Thyroid gland (tissue), 4 donors: ENCODE measurements at places on chromosomes 16 and 17. TPM values are rescaled to one million over a fixed set of nuclear protein-coding genes. Genes with fewer than 3 reads are reported as not detected.

DNA sequence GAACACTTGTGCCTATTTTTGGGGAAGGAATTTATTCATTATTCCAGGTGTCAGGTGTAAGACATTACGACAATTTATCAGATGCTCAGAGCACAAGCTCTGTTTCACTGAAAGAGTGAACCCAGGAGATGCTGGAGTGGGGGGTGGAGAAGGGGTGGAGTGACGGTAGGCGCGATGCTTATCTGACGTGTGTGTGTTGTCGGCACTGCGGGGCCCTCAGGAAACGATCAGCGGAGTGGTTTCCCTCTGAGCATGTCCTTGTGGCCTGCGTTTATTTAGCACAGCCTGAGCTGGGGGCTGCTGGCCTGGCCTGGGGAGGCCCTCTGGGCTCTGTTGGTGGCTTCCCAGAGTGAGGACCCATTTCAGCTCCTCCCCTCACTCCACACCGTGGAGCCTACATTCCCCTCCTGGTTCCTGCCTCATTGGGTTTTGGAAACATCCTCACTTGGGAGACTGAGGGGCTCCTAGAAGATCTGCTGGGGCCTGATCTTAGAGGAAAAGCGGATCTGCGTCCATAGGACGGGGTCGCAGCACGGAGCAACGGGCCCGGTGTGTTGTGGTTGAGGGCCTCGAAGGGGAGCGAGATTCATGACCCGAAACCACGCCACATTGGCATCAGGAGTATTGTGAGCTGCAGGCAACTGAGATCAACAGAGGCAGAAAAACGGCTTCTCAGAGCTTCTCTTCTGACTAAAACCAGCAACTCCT, 19.0 kb upstream of the GNG13 start:
- DNase-seq = no peak
- H3K27me3 ChIP-seq = peaks cover 10% of the 10 kb centered on the region
- no peak overlapping the region for H3K4me3 ChIP-seq
- no peaks in the 10 kb centered on the region for H3K4me1 ChIP-seq
- no peaks in the 10 kb centered on the region for H3K36me3 ChIP-seq

DNA sequence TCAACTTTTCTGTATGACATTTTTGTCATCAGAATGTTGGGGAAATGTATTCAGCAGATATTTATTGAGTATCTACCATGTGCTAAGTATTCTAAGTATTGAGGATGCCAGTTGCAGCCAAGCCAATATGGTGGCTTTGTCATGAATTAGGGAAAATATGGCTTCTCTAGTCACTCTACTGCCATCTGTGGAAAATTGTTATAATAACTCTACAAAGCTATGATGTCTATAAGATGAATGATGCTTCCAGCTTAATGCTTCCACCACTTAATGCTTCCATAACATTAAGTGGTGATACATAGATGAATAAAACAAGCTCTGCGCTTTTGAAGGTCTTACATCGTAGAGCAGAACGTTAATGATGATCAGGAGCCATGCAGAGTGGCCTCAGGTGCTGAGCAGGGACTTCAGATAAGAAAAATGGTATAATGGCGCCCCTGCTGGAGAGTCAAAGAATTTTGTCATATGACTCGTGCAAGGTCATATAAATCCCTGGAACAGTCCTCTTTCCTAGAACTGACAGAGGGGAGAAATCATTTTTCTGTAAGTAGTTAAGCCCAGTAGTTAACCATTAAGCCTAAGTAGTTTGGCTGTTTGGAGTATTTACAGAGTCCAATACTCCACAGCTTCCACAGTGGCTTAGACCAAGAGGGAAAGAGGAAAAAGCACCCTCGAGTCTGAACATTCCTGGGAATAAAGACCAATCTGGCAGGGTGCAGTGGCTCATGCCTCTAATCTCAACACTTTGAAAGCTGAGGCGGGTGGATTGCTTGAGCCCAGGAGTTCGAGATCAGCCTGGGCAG, 2.7 kb upstream of the TMIGD1 start:
- peak; percentile 15 for DNase-seq
- no peaks in the 10 kb centered on the region for H3K27me3 ChIP-seq
- no peaks in the 10 kb centered on the region for H3K4me1 ChIP-seq
- no peak overlapping the region for H3K27ac ChIP-seq

Gene CIITA
- total RNA-seq = 14.3 TPM

Gene MGAT5B
- 0.73 TPM for total RNA-seq

DNA sequence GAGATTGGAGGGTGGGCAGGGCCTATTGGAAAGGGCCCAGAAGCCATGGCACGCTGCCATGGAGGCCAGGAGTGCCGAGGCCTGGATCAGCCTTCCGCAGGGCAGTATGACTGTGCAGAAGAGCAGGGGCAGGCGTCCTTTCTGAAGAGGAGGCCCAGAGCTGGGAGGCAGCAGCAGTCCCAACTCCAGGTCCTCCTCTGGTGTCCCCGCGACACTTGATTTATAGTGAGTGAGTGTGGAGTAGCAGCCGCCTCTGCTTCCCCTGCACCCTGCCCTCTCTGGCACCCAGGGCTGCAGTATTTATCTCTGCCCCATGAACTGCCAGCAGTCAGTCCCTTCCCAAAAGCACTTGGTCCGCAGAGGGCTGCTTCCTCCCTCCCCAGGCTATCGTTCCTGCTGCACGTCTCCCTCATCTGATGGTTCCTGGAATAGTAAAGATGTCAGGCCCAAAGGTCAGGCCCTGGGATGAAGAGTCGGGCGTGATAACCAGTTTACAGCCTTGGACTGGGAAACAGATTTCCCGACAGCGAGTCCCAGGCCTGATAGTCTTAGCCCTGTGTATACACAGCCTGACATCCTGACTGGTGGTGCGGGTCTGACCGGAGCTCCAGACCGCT, 32.9 kb downstream of the PGS1 start:
- no peaks in the 10 kb centered on the region for H3K27me3 ChIP-seq
- no peak for DNase-seq
- H3K4me1 ChIP-seq = peaks cover 55% of the 10 kb centered on the region
- H3K27ac ChIP-seq = no peak overlapping the region
- H3K4me3 ChIP-seq = no peak overlapping the region

GRCh38 chr17:22570144-22570845, 878.0 kb downstream of the KCNJ18 start:
- no peaks in the 10 kb centered on the region for H3K27me3 ChIP-seq
- no peak overlapping the region for H3K4me3 ChIP-seq
- no peak overlapping the region for H3K27ac ChIP-seq
- H3K36me3 ChIP-seq = no peaks in the 10 kb centered on the region
- H3K4me1 ChIP-seq = no peaks in the 10 kb centered on the region

DNA sequence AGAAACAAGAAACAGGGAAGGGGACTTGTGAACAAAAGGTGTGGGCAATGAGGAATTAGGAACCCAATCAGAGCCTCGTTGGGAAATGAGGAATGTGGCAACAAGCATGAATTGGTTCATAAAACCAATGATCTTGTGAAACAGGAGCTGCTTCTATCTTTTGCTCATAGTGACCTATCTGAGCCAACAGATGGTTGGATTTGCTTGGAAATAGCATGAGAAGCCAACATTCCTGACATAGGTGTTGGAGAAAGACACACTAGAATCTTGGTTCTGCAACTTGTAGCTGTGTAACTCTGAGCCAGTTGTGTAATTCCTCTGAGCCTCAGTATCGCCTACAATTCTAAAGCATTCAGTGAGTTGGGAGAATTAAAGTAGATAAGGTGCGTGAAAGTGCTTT, 251.9 kb upstream of the AXIN2 start:
- H3K36me3 ChIP-seq = no peaks in the 10 kb centered on the region
- peaks cover 9% of the 10 kb centered on the region for H3K4me1 ChIP-seq
- no peak for DNase-seq

GRCh38 chr16:75042426-75043174, 43.8 kb downstream of the ZNRF1 start:
- H3K36me3 ChIP-seq = no peaks in the 10 kb centered on the region
- no peak for DNase-seq
- no peak overlapping the region for H3K4me3 ChIP-seq

DNA sequence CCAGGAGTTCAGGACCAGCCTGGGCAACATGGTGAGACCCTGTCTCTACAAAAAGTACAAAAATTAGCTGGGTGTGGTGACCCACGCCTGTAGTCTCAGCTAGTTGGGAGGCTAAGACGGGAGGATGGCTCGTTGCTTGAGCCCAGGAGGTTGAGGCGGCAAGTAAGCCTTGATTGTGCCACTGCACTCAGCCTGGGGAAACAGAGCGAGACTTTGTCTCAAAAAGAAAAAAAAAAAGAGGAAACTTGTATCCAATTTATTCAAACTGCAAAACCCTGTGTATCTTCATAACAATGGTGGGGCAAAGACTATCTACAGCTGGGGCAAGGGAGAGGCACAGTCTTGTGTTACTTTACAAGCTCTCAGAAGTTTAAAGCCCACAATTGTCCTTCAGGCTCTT, 21.5 kb downstream of the GRB7 start:
- no peaks in the 10 kb centered on the region for H3K4me1 ChIP-seq
- H3K27ac ChIP-seq = no peak overlapping the region
- H3K36me3 ChIP-seq = no peaks in the 10 kb centered on the region
- no peak overlapping the region for H3K4me3 ChIP-seq
- no peaks in the 10 kb centered on the region for H3K27me3 ChIP-seq
- DNase-seq = no peak

Gene CHD9NB
- total RNA-seq = 0.63 TPM

- peak; percentile 61 for DNase-seq
- H3K36me3 ChIP-seq = no peaks in the 10 kb centered on the region
- peak within 1 kb of the TSS; percentile 87 for H3K27ac ChIP-seq
- peak within 1 kb of the TSS; percentile 40 for H3K4me3 ChIP-seq
- no peaks in the 10 kb centered on the region for H3K4me1 ChIP-seq
- H3K27me3 ChIP-seq = no peaks in the 10 kb centered on the region
These were observed at the start of gene USP43 for GRCh38 chr17:9644910-9645751. Gene USP43 (plus strand): TSS chr17:9645517. CDS start chr17:9645633, 116 bp downstream.

DNA sequence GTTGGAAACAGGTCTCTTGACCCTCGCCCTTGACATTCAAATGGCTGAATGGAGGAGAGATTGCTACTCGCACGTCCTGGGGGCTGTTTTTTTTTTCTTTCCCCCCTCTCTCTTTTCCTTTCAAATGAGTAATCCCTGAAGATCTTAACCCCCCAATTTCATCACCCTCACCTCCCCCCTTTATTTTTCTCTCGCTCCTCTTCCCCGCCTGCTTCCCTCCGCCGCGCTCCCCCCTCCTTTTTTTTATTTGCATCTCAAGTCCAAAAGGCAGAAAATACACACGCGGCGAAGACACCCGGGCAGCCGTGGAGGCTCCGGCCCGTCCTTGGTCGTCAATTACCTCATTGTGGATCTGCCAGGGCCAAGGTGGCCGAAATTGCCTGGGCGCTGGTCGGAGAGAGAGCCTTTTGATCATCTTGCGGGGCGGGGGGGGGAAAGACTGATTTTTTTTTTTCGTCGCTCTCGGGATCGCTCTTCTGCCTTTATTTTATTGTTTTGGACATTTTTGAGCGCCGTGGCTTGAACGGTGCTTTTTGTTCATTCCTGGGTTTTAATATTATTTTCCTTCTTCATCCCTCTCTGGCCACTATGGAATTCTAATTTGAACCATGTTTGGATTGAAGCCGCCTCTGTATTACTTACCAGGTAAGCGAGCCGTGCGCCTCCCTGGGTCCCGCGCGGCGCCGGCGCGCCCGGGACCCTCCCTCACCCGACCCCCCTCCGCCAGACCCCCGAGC, 57.2 kb upstream of the GSE1 start:
- no peaks in the 10 kb centered on the region for H3K36me3 ChIP-seq
- peak overlapping the region; percentile 67 for H3K4me3 ChIP-seq
- peak; percentile 49 for DNase-seq
- no peaks in the 10 kb centered on the region for H3K27me3 ChIP-seq
- peaks cover 37% of the 10 kb centered on the region for H3K4me1 ChIP-seq
- peak overlapping the region; percentile 84 for H3K27ac ChIP-seq

Gene IL32
- total RNA-seq = 24.0 TPM

Gene TLCD3B
- total RNA-seq = 0.54 TPM

Gene SECTM1
- total RNA-seq = 4.5 TPM

DNA sequence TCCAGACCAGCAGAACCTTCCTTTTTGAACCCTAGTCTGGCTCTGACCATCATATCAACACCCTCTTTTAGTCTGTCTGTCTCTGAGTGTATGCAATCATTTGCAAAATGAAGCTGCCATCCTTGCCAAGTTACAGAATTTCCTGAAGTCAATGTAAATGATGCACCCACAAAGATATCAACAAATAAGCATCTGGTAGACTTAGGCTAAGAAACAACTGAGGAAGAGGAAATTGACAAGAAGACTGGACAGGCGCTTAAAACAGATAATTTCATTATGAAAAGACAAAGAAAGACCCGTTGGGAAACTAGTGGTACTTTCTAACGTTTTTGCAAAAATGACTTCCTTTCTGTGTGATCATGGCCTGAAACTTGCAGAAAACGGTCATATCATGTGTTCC, 24.7 kb upstream of the CIITA start:
- DNase-seq = no peak
- H3K4me1 ChIP-seq = no peaks in the 10 kb centered on the region
- H3K36me3 ChIP-seq = no peaks in the 10 kb centered on the region
- H3K4me3 ChIP-seq = no peak overlapping the region

DNA sequence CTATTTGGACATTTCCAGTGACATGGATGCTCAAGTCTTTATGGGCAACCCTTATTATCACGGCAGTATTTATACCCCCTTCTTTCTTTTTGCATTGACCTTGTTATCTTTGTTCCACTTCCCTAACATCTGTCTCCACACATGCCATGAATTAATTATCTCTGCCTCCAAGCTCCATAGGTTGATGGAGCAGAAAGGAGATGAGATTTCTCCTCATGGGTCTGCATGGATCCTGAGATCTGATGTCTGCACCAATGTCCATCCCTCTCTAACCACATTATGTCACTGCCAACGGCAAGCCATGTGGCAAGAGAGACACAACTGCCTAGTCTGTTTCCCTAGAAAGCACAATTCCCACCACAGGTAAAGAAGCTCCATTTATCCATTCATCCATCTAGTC, 416.8 kb upstream of the ASIC2 start:
- DNase-seq = no peak
- no peaks in the 10 kb centered on the region for H3K27me3 ChIP-seq
- H3K27ac ChIP-seq = no peak overlapping the region
- no peaks in the 10 kb centered on the region for H3K36me3 ChIP-seq
- H3K4me1 ChIP-seq = no peaks in the 10 kb centered on the region

- H3K36me3 ChIP-seq = peaks cover 12% of the 10 kb centered on the region
- H3K27me3 ChIP-seq = no peaks in the 10 kb centered on the region
- peak overlapping the region; percentile 92 for H3K27ac ChIP-seq
- peak; percentile 51 for DNase-seq
These were observed 15.3 kb downstream of the MNT start for GRCh38 chr17:2385240-2386210.

GRCh38 chr16:61432421-61432820, 603.8 kb downstream of the CDH8 start:
- H3K27me3 ChIP-seq = no peaks in the 10 kb centered on the region
- no peak for DNase-seq
- H3K27ac ChIP-seq = no peak overlapping the region
- H3K36me3 ChIP-seq = no peaks in the 10 kb centered on the region
- H3K4me3 ChIP-seq = no peak overlapping the region

Gene RCVRN
- total RNA-seq = not detected
